ENCODE measurements at places on chromosomes 7 and 10.

DNA sequence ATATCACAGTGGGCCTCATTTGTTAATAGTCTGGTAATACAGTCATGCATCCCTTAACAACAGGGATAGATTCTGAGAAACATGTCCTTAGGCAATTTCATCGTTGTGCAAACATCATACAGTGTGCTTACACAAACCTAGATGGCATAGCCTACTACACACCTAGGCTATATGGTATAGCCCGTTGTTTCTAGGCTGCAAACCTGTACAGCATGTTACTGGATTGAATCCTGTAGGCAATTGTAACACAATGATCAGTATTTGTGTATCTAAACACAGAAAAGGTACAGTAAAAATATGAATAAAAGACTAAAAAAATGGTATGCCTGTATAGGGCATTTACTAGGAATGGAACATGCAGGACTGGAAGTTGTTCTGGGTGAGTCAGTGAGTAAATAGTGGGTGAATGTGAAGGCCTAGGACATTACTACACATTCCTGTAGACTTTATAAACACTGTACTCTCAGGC lies 12.0 kb upstream of the RHOBTB1 start:
- DNase-seq = no peak

DNA sequence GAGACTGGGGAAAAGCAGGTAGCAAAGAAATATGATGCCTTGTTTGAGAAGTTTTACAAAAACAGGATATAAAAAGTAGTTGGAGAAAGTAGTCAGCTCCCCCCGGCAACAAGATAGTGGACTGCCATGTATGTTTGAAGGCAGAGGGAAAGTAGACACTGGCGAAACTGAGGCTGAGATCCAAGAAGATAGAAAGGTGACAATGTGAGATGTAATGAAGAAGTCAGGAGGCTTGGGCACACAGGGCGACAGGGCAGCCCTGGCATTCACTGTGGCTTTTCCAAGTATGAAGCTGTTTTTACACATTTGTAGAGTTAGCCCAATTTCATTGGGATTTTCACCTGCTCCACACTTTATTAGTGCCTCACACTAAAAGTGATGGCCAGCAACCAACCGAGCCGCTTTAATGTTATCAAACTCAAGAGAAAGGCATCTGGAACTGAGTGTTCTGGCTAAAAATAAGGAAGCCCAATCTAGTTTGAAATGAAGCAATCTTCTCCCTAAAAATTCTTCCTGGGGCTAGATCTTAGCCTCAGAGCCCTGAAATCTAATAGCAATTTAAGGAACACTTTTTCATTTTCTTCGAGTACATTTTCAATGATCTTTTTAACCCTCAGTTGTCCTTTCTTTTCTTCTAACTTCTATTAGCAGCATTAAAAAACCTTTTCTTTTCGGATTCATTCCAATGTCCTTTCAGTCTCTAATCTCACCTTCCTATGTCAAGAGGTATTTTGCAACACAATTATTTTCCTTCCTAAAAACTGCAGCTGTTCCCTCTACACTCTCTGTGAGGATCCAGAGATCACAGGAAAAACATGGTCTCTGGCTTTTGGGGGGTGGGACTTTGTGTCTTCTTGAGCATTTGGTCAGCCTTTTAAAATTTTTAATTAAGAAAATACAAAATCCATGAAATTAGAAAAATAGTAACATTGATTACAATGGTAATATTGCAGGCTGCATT lies 108.0 kb downstream of the RNLS start:
- DNase-seq = no peak

- DNase-seq = no peak
These were observed 262.1 kb downstream of the AHR start for GRCh38 chr7:17560516-17560915.

DNA sequence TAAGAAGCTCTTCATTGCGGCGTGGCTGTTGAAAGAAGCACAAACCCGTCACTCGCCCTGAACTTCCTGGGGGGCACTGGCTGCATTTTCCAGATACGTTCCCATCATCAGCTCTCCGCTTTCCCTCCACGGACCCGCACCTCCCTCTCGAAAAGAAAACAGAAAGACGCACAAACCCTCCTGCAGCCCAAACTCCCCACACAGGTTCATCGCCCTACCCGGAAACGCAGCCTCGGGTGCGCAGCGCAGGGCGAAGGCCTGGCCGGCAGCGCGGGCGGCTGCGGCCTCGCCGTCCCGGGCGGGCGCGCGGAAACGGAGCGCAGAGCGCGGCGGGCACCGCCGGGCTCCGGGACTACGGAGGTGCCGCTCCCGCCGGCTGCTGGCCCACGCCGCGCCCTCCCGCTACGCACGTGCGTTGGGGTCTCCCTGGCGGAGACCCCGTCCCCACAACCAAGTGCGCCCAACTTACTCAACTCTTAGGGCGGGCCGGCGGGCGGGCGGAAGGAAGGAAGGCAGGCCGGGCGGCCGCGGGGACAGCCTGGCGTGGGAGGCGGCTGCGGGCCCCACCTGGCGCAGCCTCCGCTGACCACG lies 822 bp downstream of the ZNF800 start:
- no peak for DNase-seq

GRCh38 chr10:95532536-95532935 lies 28.6 kb downstream of the SORBS1 start:
- no peak for DNase-seq

GRCh38 chr10:92464364-92464763 lies 109.5 kb downstream of the IDE start:
- DNase-seq = no peak

- DNase-seq = no peak
These were observed 189.8 kb downstream of the JCAD start for GRCh38 chr10:29869593-29869992.

GRCh38 chr7:92753614-92754013 lies 82.8 kb downstream of the CDK6 start:
- no peak for DNase-seq

GRCh38 chr10:4835494-4835918 lies 9.5 kb downstream of the AKR1E2 start:
- DNase-seq = no peak

GRCh38 chr7:31457551-31457950 lies 56.3 kb upstream of the ITPRID1 start:
- no peak for DNase-seq

GRCh38 chr7:2542011-2542915 lies 13.1 kb downstream of the BRAT1 start:
- no peak for DNase-seq
